ENCODE measurements at places on chromosomes 4 and X. TPM values are rescaled to one million over a fixed set of nuclear protein-coding genes. Genes with fewer than 3 reads are reported as not detected.

PCDH19 gene
- 2.0 TPM for total RNA-seq

GYG2 gene
- total RNA-seq = under 0.01 TPM

NUDT10 gene
- total RNA-seq = 0.38 TPM

NPNT gene
- 0.10 TPM for total RNA-seq

UBQLN2 gene
- total RNA-seq = 12.0 TPM

JAKMIP1 gene
- total RNA-seq = not detected

CYTL1 gene
- total RNA-seq = 101 TPM

SH3BP2 gene
- total RNA-seq = 61.7 TPM

TMPRSS11D gene
- total RNA-seq = 0.29 TPM

VEGFD gene
- 0.65 TPM for total RNA-seq

MMRN1 gene
- total RNA-seq = 1,432 TPM

BST1 gene
- 49.3 TPM for total RNA-seq

NEK1 gene
- total RNA-seq = 6.7 TPM

MAGEA10 gene
- total RNA-seq = not detected

SRPK3 gene
- not detected for total RNA-seq

TENT5D gene
- not detected for total RNA-seq

PSAPL1 gene
- not detected for total RNA-seq

ZNF711 gene
- 3.9 TPM for total RNA-seq

MAGEB1 gene
- not detected for total RNA-seq

CCDC120 gene
- total RNA-seq = 1.6 TPM

GAGE12E gene
- not detected for total RNA-seq

FANCB gene
- total RNA-seq = 2.6 TPM

RBMXL3 gene
- not detected for total RNA-seq

STIM2 gene
- 33.2 TPM for total RNA-seq

TRPC3 gene
- total RNA-seq = not detected

DGKK gene
- not detected for total RNA-seq

CT45A9 gene
- not detected for total RNA-seq

GPRIN3 gene
- total RNA-seq = 10.2 TPM

AMOT gene
- total RNA-seq = 0.96 TPM

GAGE12F gene
- total RNA-seq = not detected

MAGEC1 gene
- not detected for total RNA-seq

NMU gene
- not detected for total RNA-seq

PALLD gene
- total RNA-seq = 31.0 TPM

ASMT gene
- total RNA-seq = not detected

PIR gene
- total RNA-seq = 127 TPM

PARM1 gene
- total RNA-seq = 0.33 TPM

ZNF630 gene
- 1.3 TPM for total RNA-seq

GAB1 gene
- total RNA-seq = 57.4 TPM

KCNE5 gene
- under 0.01 TPM for total RNA-seq

GPR34 gene
- total RNA-seq = not detected

ENPEP gene
- not detected for total RNA-seq

SH3TC1 gene
- 142 TPM for total RNA-seq

STPG2 gene
- total RNA-seq = under 0.01 TPM

ZNF827 gene
- 10.8 TPM for total RNA-seq

PLXNB3 gene
- 11.0 TPM for total RNA-seq

ALB gene
- total RNA-seq = not detected

TMSB15B gene
- total RNA-seq = 8.9 TPM

MAOB gene
- not detected for total RNA-seq

HMGN5 gene
- total RNA-seq = 0.98 TPM

EMCN gene
- total RNA-seq = 158 TPM

DKK2 gene
- total RNA-seq = not detected

DUSP21 gene
- not detected for total RNA-seq

Data from vein endothelial cell (primary cell).